Activated T-cell treated with anti-CD3 and anti-CD28 coated beads, Interleukin-2, amount 50 U/mL, for 72 hours (primary cell): ENCODE measurements at places on chromosomes 3 and 15. TPM values are rescaled to one million over a fixed set of nuclear protein-coding genes. Genes with fewer than 3 reads are reported as not detected.

DNA sequence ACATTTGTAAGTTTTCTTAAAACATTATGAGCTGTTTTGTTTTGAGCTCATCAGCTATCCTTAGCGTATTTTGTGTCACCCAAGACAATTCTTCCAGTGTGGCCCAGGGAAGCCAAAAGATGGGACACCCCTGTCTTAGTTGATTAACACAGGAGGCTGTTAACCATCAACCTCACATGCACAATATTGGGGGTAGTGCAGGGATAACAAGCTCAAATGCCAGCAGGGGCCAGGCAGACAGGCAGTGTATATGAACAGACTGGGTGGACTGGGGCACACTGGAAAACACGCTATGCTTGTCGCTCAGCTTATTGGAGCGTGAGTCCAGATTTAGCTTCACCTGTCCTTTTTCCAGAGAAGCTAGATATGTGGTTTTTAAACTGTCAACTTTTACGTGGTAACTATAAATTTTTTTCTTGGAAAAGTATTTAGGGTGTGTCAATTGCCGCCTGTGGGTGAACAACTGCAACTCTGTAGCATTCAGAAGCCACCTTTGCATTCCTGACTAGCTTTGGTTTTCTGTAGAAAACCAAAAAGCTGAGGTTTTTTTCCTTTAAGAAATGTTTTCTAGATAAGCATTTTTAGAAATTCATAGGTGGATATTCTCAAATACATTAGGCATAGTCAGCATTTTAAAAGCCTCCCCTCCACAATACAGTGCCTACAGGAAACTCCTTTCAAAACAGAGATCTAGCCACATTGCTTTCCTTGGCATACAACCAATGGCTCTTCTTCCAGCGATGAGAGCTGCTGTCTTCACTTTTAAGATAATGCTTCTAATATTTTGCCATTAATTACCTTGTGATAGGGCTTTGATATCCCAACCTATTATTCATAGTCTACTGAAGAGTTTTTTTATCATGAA, 14.6 kb downstream of the PSMD6 start:
- no peak for DNase-seq

DNA sequence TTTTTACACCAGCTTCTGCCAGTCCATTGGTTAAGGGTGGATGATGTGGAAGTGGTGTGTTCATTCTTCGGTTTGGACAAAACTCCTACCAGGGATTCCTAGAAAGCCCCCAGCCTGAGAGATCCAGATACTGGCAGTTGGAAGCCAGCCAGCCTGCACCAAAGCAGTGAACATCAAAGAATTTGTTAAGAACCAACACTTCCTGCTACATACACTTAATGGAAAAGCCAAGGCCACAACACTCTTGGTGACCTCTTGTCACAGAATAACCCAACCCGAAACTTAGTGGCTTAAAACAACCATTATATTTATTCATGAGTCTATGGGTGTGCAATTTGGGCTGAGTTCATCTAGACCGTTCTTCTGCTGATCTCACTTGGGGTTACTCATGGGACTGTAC, 42.9 kb upstream of the ADAMTS9 start:
- DNase-seq, result no peak

GRCh38 chr15:60480149-60480548, 1.2 kb upstream of the ICE2 start:
- DNase-seq, result no peak

DNA sequence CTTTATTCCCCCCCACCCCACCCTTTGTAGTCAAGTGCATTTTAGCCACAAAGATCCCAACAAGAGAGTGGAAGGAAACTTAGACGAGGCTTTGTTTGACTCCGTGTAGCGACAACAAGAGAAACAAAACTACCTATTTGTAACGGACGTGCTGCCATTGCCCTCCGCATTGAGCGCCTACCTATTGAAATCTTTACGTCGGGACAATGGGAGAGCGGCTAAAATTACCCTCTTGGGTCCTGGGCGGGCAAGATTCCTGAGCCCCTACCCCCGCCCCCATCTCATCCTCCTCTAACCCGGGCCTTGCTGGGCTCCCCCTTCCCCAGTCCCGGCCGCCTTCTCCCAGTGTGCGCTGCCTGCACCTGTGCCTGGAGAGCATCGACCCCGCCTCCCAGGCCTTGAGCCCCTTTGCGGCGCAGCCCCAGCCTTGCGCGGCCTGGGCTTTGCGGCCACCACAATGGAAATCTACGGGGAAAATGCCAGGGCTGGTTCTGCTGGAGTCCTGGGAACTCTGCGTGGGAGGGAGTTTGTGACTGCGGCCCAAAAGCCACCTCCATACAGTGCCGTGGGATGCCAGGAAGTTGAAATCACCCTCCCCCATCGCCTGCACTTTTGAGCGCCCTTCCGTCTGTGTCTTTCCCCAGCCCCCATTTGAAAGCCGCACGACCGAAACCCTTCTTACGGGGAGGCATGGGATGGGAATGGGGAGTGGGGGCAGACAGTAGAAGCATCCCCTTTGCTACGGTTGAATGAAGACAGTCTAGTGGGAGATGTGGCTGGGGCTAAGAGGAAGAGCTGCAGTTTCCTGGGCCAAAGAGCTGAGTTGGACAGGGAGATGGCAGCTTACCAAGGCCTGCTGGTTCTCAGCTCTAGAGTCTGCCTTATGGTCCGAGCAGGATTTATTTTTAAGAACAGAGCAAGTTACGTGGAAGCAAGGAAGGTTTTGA, 1.1 kb upstream of the SOX2 start:
- DNase-seq, result no peak

GRCh38 chr15:64877435-64877834, 34.3 kb upstream of the ANKDD1A start:
- no peak for DNase-seq

DNA sequence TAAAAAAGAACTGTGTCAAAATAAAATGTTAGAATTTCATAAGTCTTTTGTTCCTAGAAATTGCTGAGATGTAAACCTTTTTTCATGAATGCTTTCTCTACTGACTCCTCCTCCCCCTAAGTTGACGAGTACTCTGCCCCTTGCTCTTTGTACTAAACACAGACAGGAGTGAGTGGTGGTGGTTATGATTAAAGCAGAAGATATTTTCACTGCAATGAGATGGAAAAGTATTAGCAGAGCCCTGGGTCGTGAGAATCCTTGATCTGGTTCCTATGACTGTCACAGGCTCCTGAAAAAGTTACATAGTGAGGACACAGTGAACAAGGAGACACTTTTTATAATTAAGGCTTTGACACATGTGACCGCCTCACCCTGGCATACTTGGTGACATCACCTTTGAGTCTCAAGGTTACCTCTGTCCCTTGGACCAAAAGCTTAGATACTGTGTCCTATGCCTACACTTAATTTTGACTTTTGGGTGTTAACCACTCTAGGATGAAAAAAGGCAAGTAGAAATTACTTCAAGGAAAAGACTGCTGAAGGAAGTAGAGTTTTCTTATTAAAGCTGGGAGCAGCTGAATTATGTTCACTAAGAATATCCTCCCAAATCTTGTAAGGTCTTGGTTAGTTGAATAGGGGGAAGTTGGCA, 130.4 kb upstream of the LYSMD4 start:
- no peak for DNase-seq

DNA sequence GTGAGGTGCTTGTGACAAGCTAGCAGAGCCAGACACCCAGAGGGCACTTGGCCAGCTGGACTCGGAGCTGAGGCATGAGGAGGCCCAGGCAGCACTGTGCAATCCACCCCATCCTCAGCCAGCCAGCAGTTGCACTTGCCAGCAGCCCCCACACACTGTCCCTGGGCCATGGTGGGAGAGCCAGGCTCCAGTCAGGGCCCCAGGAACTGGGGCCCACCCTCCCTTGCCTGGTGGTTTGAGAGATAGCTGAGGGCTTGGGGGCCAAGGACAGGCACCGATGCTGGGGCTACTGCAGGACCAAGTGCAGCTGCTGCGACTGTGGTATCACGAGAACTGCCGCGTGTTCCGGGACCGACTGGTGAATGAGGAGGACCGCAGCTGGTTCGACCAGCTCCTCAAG, 63.5 kb downstream of the DNAH1 start:
- DNase-seq, result no peak

- DNase-seq, result peak; percentile 29
Observed at GRCh38 chr15:63752075-63752684, 81.6 kb downstream of the HERC1 start.

- no peak for DNase-seq
Observed at GRCh38 chr3:169435193-169435592, 228.3 kb downstream of the MECOM start.

GRCh38 chr3:107421170-107421792, 44.0 kb downstream of the CCDC54 start:
- DNase-seq, result peak; percentile 8

DNA sequence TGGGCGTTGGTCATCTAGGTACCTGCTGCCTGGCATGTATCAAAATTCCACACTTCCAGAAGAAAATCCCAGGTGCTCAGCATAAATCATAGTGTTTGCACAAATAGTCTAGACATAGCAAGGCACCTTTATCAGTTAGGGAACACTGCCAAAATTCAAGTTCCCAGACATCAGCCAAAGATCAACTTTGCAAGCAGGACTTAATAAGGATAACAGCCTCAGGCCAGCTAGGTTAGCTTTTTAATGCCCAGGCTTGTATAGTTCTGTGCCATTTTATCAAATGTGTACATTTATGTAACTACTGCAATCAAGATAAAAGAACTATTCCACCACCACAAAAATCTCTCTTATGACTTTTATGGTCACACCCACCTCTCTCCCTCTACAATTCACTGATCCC, 30.7 kb downstream of the DZIP3 start:
- DNase-seq, result no peak

DNA sequence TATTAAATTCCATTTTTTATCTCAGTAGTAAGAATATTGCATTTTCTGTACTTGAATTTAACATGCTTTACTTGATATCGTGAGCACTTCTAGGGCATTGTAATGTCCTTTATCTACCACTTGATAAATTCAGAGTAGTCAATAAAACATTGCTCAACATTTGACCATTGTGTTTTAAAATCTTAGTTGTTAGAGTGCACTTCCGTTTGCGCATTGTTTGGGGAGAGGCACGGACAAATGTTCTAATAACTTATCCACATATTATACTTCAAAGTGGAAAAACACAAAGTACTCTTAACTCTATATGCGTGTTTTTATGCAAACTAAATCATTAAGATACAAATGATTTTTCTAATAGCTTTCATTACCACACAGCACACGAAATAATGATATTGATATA, 419 bp downstream of the FAM227B start:
- no peak for DNase-seq

GRCh38 chr3:48187301-48187578, 977 bp downstream of the CDC25A start:
- DNase-seq, result no peak

GRCh38 chr3:139518926-139519842, 20.4 kb downstream of the RBP1 start:
- no peak for DNase-seq

DNA sequence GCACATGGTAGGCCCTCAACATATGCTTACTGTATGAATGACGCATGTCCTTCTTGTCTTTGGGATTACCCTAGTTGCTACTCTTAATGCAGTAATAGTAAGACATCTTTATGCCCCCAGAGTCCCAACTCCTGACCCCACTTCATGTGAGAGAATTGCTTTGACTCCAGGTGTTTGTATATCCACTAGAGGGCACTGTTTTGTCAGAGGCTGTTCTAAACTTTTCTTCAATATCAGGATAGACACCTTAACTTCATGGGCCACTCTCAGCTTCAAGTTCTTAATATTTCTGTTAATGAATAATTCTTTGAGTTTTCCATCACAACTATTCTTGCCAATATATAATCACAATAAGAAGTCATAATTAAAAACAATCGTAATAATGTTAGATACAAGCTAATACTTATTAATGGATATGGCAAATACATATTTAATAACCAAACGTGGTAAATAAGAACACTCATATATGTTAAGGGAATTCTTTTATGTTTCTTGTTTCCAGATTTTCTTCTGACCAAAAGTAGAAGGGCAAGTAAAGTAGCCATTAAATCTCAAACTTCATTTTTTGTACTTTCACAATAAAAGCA, 337.2 kb upstream of the DNAJC19 start:
- no peak for DNase-seq

Gene DPPA2
- not detected for total RNA-seq

Gene WWTR1
- total RNA-seq, result 0.95 TPM

Gene PRR20G
- not detected for total RNA-seq

Gene HYPK
- 10.3 TPM for total RNA-seq

Gene PLCB2
- total RNA-seq, result 91.8 TPM

Gene CIB2
- 3.2 TPM for total RNA-seq

Gene SEMA5B
- not detected for total RNA-seq
